ENCODE measurements at places on chromosomes 1 and 21. TPM values are rescaled to one million over a fixed set of nuclear protein-coding genes. Genes with fewer than 3 reads are reported as not detected.

ZNF362 gene
- total RNA-seq: 32.3 TPM

SPATA6 gene
- total RNA-seq: 12.4 TPM

LCE1E gene
- total RNA-seq: not detected

TEDDM1 gene
- not detected for total RNA-seq

KLHDC9 gene
- 7.4 TPM for total RNA-seq

KCNN3 gene
- 11.4 TPM for total RNA-seq

SLC22A15 gene
- 2.5 TPM for total RNA-seq

SEC16B gene
- total RNA-seq: 2.6 TPM

CFHR5 gene
- total RNA-seq: not detected

EPHA10 gene
- total RNA-seq: 0.32 TPM

CHIA gene
- not detected for total RNA-seq

SH3BGR gene
- 16.6 TPM for total RNA-seq

DIRAS3 gene
- 1.5 TPM for total RNA-seq

AXDND1 gene
- total RNA-seq: 2.5 TPM

THEMIS2 gene
- total RNA-seq: 9.6 TPM

PEA15 gene
- 244 TPM for total RNA-seq

ADAMTS1 gene
- total RNA-seq: 152 TPM

All from esophagus muscularis mucosa (tissue), 4 donors.